ENCODE measurements at places on chromosomes 16 and 17.

DNA sequence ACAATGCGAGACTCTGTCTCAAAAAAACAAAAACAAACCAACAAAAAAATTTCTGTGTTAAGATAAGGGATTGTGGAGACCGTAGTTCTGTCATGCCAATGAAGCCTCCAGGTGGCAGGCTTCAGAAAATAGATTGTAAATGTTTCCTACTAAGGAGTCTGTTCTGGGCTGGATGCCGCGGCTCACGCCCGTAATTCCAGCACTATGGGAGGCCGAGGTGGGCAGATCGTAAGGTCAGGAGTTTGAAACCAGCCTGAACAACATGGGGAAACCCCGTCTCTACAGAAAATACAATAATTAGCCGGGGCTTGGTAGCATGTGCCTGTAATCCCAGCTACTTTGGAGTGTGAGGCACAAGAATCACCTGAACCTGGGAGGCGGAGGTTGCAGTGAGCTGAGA lies 4.4 kb upstream of the SNX29 start:
- no peak for DNase-seq

DNA sequence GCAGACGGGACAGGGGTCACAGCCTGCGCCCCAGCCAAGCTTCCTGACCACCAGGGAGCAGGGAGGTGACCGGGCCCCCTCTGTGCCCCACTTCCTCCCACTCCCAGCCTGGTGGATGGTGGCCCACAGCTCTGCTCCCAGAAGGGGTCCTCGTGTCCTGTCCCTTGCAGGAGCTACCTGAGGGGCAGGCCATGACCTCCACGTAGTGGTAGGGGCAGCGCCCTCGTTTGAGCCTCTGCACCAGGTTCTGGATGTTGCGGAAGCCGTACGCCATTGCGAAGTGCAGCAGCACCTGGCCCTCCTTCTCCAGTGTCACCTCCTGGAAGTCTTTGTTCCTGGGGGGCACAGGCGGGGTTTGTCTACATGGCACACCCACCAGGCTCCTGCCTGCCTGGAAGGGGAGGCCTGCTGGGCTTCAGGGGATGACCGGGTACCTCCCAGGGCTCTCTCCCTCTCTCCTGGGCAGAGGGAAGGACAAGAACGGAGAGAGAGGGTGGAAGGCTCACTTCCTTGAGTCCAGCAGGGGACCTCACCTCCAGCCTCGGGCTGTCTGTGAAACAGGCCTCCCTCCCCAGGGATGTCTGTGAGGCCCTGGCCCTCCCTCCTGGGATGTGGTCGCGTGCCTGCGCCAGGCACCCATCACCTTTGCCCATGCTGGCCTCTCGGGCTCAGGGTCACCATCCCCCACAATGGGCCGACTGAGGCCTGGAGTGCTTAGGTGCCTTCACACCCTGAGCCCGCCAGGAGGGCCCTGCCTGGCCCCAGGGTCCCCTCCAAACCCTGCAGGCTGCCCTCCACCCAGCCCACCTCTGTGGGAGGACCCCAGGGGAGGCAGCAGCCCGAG lies 4.0 kb downstream of the HAGHL start:
- no peak for DNase-seq

DNA sequence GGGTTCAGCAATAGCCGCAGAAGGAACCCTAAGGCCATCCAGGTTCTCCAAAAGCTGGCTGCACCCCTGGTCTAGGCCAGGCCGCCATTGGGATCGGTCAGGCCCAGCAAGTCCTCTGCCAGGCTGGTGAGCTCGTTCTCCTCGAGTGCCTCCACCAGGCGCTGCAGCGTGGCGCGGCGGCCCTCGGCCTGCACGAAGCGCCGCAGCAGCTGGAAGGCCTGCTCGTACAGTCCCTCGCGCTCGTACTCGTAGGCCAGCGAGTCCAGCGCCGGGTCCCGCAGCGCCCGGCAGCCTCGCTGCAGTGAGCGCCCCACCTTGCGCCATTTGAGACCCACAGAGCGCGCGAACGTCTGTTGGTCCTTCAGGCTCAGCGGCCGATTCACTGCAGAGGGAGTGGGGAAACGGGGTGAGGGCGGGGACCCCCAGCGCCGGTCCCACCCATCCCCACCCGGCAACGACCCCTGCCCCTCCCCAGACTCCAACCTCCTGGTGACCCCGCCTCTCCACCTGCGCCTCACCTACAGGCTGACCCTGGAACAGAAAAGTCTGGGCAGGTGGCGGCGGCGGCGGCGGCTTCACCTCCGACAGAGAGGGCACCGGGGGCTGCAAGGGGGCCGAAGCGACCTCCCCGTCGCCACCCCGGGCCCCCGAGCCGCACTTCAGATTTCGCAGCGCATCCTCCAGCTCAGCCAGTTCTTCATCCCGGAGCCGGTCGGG lies 3.9 kb upstream of the B3GNT9 start:
- no peak for DNase-seq

- no peak for DNase-seq
These were observed 238.5 kb upstream of the PMFBP1 start for GRCh38 chr16:72410492-72410891.

DNA sequence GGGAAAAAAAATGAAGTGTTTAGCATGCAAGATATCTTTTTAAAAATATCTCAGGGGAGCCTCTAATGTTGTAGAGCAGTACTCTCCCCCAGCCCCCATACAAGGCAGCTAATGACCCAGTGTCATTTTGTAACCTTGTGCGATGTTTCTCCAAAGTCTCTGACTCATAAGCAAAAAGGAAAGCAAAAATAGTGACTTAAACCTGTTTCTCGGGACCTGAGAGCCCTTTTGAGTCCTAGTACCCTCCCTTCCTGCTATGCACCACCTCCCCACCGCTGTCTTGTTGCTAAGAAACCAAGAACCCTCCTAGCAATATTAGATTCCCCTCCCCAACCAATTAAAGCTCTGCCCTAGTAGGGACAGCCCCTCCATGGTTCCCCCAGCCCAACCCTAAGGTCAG lies 2.8 kb downstream of the MYCBPAP start:
- peak; percentile 89 for DNase-seq

DNA sequence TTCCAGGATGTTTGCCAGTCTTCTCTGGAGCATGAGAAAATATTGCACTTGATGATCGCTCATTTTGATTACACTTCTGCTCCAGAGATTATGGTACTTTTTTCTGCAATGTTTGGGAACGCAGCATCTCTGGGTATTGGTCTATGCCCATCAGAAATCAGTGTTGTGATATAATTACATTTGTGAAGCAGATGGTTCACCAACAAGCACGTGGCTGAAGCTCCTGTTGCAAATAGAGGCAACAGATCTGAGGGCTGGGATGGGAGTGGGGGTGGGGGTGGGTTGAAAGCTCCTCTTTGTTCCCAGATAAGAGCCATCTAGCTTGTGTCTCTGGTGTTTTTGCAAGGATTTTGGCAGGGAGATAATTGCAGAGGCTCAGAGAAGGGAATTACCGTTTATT lies 252.3 kb downstream of the SHISA9 start:
- no peak for DNase-seq

- DNase-seq: peak; percentile 69
These were observed 3.1 kb upstream of the NFATC3 start for GRCh38 chr16:68081861-68082628.

- DNase-seq: no peak
These were observed 193.8 kb upstream of the DYNLRB2 start for GRCh38 chr16:80347002-80347401.

DNA sequence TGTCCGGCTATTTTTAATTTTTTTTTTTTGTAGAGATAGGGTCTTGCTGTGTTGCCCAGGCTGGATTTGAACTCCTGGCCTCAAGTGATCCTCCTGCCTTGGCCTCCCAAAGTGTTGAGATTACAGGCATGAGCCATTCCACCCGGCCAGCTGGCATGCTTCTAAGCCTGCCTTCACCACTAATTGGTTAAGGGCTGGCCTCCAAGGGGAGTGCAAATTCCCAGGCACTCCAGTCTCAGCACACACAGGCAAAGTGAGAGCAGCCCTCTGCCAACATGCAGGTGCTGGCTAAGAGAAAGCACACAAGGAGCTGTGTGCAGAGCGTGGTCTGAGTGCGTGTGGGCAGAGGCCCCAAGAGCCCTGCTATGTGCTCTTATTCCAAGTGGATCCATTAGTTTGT lies 149.8 kb upstream of the HS3ST2 start:
- no peak for DNase-seq

DNA sequence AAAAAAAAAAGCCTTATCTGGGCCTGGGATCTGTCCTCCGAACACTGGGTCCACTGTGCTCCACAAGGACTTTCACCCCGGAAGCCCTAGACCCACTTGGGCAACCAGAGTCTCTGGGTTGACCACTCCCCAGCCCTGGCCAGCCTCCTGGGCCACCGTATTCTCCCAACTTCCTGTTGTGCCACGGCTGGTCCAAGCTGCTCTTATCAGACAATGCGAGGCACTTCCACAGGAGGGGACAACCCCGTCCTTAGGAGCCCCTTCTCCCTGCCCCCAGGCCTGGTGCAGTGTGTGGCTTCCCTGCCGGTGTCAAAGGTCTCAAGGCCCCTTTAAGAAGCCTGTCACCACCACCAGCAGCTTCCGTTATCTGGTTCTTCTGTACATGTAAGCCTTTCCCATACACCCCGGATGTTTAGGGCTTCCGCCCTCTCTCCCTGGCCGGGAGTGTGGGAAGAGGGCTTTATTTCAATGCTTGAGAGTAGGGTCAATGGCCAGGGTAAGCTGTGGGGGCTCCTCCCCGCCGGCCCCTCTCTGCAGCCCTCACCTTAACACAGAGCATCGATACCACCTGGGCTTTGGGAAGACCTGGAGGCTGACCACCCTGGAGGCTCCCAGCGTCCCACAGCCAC lies 313.0 kb downstream of the SEC14L1 start:
- peak; percentile 79 for DNase-seq

DNA sequence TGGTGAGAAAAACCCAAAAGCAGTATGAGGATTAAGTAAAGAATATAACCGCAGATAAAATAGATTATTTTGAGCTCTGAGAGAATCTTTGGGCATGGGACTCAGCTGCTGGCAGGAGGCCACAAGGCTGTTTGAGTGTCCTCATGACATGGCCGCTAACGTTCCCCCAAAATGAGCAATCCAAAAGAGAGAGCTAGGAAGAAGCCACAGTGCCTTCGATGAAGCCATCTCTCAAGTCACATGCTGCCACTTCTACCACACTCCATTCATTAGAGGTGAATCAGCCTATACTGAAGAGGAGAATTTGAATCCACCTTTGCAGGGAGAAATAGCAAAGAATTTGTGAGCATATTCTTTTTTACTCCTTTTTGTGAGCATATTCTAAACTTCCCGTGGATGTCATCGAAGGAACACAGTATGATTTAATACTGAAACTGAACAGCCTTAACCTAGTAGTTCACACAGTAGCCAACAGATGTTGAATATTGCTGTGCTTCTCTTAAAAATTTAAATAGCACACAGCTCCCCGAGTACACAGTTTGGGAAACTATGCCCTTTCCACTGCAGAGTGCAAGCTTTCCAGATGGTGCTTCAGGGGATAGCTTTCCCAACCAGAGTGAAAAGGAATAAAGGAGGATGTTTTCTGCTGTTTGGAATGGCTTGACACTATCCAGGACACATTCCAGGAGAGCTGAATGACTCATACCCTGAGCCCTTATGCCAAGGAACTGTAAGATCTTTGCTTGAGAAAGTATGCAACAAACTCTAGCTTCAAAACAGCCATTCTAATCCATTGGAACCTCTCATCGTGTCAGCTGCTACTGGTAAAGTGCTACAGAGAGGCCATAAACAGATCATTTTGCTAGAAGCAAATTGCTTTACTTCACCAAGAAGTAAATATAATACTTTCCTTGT lies 33.9 kb downstream of the ANKFY1 start:
- DNase-seq: no peak

DNA sequence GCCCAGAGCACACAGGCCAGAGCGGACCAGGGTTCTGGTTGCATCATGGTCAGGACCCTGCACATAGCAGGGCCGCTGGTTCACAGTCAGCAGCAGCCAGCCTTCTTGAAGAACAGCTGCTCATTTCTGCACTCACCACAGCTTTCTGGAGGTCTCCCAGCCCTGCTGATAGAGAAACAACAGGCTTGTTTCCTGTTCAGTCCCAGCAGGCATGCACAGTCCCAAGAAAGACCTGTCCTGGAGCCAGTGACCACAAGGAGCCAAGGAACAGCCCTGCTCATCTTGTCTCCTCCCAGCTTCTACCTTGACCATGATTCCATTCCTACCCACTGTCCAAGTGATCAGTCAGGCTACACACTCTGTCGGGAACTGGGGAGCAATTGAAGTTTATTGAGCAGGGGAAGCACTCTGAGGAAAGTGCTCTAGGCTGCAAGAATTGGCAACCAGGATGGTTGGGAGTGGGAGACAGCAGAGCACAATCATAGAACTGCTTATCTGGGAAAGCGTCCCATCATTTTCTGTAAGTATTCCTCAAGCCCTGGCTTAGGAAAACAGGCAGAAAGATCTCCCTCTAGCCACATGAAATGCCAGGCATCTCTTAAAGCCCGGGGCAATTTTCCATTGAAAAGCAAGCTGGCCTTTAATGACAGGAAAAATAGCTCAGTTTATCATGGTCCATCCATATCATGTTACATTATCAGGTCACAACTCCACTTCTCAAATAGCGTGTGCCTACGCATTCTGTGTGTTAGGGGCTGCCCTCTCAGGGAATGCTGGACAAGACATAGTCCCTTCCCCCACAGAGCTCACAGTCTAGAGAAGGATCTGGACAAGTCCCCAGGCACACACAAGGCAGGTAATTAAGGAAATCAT lies 155.4 kb upstream of the FOXF1 start:
- no peak for DNase-seq

- DNase-seq: no peak
These were observed 3.2 kb downstream of the UTS2R start for GRCh38 chr17:82374626-82375331.

- peak; percentile 37 for DNase-seq
These were observed 43.6 kb downstream of the RPA1 start for GRCh38 chr17:1873418-1873817.

GRCh38 chr16:56814537-56815432 lies 50.2 kb upstream of the SLC12A3 start:
- DNase-seq: no peak

- peak; percentile 71 for DNase-seq
These were observed 29.9 kb upstream of the ARL4D start for GRCh38 chr17:43368740-43369506.

DNA sequence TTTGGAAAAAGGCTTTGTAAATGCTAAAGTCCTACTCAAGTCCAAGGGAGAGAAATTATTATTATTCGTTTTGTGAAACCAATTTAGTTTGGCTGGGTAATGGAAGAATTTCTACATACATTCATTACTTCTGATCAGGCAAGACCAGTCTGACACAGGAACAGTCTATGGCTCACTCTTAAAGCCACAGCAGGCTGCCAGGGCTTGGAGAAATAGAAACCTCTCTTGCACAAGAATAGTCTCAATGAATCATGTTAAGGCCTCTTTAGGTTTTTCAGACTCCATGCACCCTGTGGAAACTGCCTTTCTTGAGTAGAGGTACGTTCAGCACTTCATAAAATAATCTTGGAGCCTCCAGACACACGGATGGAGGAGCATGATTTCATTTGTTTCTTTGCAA lies 167.7 kb downstream of the IRX3 start:
- DNase-seq: no peak

GRCh38 chr16:61730997-61731396 lies 305.2 kb downstream of the CDH8 start:
- DNase-seq: no peak

All from activated CD4-positive, alpha-beta T cell treated with anti-CD3 and anti-CD28 coated beads, Interleukin-2, Interleukin-4, amounts not matched to agents 100 ng/mL and 50 ng/mL, durations not matched to agents 16 hours and 8 hours (primary cell).